Small intestine (tissue), 16 donors: ENCODE measurements at places on chromosomes 11 and 22.

- H3K36me3 ChIP-seq = no peaks in the 10 kb centered on the region
- H3K27me3 ChIP-seq = no peaks in the 10 kb centered on the region
- no peaks in the 10 kb centered on the region for H3K4me1 ChIP-seq
- peak overlapping the region; percentile 56 for H3K27ac ChIP-seq
- peak overlapping the region; percentile 39 for H3K4me3 ChIP-seq
These were observed 740 bp downstream of the FADS1 start for GRCh38 chr11:61815790-61816735.

GRCh38 chr11:60372767-60373166 is 5.6 kb upstream of the MS4A7 start:
- peaks cover 6% of the 10 kb centered on the region for H3K4me1 ChIP-seq
- DNase-seq = no peak
- H3K36me3 ChIP-seq = no peaks in the 10 kb centered on the region

GRCh38 chr11:116108161-116108560 is 603.9 kb upstream of the CADM1 start:
- H3K27ac ChIP-seq = no peak overlapping the region
- H3K27me3 ChIP-seq = no peaks in the 10 kb centered on the region
- H3K4me1 ChIP-seq = no peaks in the 10 kb centered on the region
- DNase-seq = no peak
- no peaks in the 10 kb centered on the region for H3K36me3 ChIP-seq
- no peak overlapping the region for H3K4me3 ChIP-seq

- H3K27ac ChIP-seq = no peak overlapping the region
- no peak for DNase-seq
- no peaks in the 10 kb centered on the region for H3K36me3 ChIP-seq
- no peak overlapping the region for H3K4me3 ChIP-seq
These were observed 333.3 kb downstream of the FAT3 start for GRCh38 chr11:92557879-92558278.

DNA sequence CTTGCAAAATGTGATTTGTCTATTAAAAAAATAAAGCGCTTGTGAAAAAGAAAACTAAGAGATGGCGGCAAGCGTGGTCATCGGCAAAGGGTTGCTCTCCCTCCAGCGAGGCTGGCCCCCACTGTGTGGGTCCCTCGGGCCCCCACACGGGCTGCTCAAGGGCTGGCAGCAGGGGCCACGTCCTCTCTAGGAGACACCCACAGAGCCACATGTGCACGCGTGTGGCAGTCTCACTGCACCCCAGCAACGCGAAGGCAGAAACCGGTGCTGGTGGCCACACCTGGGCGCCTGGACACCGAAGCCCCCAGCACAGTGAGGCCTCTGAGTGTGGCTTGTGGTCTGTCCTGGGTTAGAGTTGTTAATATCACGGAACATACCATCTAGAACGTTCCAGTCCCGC is 34.4 kb downstream of the TOLLIP start:
- DNase-seq = no peak
- H3K4me1 ChIP-seq = no peaks in the 10 kb centered on the region
- H3K27me3 ChIP-seq = no peaks in the 10 kb centered on the region
- H3K4me3 ChIP-seq = no peak overlapping the region
- H3K36me3 ChIP-seq = peaks cover 74% of the 10 kb centered on the region

DNA sequence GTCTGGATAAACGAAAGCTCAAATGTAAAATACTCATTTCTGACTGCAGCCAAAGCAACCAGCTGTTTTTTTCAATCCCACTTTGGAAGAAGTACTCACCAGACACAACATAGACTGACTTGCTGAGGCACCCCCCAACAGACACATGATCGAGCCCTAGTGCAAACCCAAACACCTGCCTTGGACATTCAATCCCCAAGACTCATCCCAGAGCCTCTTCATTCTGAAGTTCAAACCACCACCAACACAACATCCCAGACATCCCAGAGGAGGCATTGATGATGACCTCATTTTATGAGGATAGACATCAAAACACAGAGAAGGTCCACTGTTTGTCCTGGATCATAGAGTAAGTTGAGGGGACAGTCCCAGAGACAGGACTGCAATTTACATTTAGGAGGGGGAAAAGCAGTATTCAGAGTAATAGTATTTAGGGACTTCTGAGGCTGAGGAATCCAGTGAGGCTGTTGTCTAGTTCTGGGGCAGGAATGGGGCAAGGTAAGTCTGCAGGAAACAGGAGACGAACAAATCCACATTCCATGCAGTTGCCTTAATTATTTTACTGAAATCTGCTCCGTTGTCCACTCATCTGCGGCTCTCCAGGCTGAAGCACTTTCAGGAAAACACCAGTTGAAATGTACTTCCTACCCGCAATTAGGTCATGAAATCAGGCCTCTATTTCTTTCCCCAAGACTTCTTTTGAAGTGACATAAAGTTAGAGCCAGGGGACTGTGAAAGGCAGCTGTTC is 54.8 kb downstream of the CLPB start:
- no peak overlapping the region for H3K27ac ChIP-seq
- no peaks in the 10 kb centered on the region for H3K27me3 ChIP-seq
- no peak overlapping the region for H3K4me3 ChIP-seq
- no peaks in the 10 kb centered on the region for H3K4me1 ChIP-seq
- no peaks in the 10 kb centered on the region for H3K36me3 ChIP-seq
